ENCODE measurements at places on chromosomes 4 and X. TPM values are rescaled to one million over a fixed set of nuclear protein-coding genes. Genes with fewer than 3 reads are reported as not detected.

The METTL14 gene
- 36.1 TPM for total RNA-seq

The SSX4 gene
- not detected for total RNA-seq

The PTTG2 gene
- total RNA-seq, result not detected

The KDM5C gene
- 50.7 TPM for total RNA-seq

The GPM6B gene
- 9.5 TPM for total RNA-seq

The EFHC2 gene
- total RNA-seq, result not detected

The RPA4 gene
- total RNA-seq, result 3.7 TPM

The FGFR3 gene
- total RNA-seq, result 0.22 TPM

All from subcutaneous adipose tissue (tissue), 4 donors.